Hematopoietic multipotent progenitor cell treated with erythropoietin and hydrocortisone succinate and interleukin-3 and kit ligand, for 17 days (in vitro differentiated cells): ENCODE measurements at places on chromosomes 6 and 20.

DNA sequence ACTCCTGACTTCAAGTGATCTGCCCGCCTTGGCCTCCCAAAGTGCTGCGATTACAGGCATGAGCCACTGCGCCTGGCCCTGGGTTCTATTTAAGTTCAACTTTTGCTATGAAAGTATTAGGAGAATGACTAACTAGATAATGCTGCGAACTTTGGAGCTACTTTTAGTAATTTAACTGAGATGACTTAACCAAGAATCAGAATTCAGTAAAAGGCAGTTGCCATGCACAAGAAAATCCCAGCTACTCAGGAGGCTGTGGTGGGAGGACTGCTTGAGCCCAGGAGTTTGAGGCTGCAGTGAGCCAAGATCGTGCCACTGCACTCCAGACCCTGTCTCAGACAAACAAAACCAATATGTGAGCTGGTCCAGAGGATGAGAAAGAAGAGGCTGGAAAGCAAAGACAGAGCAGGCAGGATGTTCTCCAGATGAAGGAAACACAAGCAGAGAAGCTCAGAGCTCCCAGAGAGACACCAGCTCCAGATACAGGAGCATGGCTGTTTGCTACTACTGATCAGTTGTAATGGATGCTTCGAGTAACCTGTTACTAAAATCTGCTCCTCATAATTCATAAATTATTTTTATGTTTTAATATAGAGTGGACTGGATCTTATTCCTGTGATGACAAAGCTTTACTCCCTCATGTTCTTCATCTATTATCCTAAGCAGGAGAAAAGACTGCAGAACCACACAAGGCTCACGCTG lies 23.9 kb downstream of the ZNF217 start:
- DNase-seq, result no peak

- no peak for DNase-seq
Observed at GRCh38 chr6:35058865-35059522, 82.1 kb downstream of the TCP11 start.

DNA sequence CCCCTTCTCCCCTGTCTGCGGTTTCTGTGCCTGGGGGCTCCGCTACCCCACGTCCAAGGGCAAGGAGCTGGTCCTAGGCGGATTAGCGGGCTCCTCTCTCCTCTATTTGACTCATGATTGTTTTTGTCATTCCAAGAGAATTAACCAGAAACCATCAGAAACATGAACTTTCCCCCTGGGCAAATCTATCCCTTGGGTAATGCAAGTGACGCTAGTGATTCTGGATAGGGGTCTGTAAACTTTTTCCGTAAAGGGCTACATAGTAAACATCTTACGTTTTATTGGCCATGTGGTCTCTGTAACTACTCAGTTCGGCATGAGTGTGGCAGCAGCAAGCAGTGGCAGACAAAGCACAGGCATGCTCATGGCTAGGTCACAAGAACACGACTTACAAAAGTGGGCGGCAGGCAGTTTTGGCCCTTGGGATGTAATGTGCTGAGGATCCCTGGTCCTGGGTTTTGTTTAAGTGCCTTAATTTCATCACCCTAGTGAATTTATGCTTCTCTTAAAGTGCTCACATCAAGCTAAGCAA lies 654 bp downstream of the CST11 start:
- DNase-seq, result no peak

- DNase-seq, result no peak
Observed at GRCh38 chr20:57657535-57658446, 37.6 kb upstream of the ZBP1 start.

- DNase-seq, result no peak
Observed at GRCh38 chr6:128731249-128732165, 151.4 kb upstream of the LAMA2 start.

GRCh38 chr6:31465185-31465536 lies 32.8 kb upstream of the MICB start:
- no peak for DNase-seq

DNA sequence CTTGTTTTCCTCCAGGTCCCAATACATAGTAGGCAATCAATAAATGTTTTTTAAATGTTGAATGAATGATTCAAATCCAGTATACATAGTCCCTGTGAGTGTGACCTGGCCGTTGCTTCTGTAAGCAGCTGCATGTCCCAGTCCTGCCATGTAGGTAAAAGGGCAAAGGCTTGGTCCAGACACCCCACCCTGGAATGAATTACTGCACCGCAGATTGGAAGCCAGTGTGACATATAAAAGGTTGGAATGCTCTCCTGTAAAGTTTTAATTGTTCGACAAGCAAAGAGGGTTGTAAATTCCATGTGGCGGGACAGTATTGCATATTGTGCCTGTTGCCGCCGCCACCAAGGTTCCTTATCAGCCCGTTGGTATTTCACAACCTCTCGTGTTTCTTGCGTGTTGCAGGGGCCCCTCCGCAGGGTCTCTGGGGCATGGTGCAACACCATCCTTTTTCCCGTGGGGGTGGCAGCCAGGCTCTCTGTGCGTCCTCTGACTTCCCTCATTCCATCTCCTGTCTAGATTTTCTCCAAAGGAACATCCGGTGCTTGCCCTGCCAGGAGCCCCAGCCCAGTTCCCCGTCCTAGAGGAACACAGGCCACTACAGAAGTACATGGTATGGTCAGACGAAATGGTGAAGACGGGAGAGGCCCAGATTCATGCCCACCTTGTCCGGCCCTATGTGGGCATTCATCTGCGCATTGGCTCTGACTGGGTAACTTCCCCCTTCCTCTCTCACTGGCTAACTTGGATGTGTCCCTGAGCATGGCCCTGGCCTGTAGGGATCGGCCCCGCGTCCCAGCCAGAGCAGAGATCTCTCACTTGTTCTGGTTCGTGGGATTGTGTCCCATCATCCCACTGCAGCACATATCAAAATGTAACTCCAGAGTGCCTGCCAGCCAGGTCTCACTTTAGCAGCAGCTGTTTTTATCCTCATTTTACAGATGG lies 20.3 kb downstream of the POFUT1 start:
- DNase-seq, result no peak

- no peak for DNase-seq
Observed at GRCh38 chr6:113328886-113329381, 528.2 kb upstream of the MARCKS start.

DNA sequence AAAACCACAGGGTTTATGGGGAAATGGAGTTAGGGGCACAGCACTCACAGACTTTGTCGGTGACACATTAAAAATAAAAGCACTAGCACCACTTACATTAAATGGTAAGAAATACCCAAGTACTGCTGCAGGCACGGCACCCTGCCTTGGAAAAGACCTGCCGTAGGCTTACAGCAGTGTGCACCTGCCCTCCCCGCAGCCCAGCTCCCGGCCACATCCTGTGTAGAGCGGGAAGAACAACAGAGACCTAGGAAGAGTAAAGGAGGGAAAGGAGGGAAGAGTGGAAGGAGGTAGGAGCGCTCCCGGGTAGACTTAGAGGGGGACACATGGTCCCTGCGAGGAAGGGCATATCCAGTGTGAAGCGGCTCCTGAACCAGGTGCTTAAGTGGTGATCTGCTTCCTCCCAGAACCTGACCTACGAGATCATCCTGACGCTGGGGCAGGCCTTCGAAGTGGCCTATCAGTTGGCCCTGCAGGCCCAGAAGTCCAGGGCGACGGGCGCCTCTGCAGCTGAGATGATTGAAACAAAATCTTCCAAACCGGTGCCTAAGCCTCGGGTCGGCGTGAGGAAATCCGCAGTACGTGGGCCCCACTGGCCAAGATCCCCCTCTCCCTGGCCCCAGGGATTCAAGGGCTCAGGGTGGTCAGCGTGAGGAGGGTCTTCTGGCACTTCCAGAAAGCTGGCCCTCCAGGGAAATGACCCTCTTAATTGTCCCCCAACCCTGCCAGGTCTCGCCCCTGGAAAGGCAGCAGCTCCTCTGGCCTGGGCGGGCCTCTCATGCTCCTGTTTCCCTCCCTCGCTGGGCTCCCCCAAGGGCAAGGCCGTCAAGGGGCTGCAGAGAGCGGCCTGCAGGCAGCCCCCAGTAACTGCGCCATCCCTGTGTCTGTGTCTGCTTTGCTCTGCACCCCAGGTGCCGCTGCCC lies 55.5 kb downstream of the TCP11 start:
- no peak for DNase-seq

GRCh38 chr20:46835418-46835817 lies 59.2 kb upstream of the EYA2 start:
- DNase-seq, result no peak

DNA sequence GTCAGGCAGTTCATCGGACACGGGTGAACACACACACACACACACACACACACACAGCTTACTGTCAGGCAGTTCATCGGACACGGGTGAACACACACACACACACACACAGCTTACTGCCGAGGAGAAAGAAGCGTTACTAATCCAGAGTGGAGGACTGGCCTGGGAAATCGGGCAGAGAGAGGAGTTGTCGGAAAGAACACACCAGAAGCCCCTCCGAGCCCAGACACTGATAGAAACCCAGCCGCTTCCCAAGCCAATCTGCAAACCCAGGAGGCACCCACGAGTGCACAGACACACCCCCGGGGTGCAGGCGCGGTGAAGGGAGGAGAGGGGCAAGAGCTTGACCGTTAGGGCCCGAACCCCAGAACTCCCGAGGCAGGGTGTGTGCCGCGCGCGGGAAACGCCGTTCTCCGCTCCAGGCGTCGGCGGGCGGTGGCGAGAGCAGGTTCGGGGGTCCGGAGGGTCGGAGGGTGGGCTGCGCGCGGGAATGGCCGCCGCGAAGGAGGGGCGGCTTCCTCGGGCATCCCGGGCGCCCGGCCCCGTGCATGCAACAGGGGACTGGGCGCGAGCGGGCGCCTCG lies 636 bp downstream of the ELOVL2 start:
- no peak for DNase-seq

- DNase-seq, result no peak
Observed at GRCh38 chr20:20201639-20202038, 149.3 kb downstream of the CFAP61 start.

DNA sequence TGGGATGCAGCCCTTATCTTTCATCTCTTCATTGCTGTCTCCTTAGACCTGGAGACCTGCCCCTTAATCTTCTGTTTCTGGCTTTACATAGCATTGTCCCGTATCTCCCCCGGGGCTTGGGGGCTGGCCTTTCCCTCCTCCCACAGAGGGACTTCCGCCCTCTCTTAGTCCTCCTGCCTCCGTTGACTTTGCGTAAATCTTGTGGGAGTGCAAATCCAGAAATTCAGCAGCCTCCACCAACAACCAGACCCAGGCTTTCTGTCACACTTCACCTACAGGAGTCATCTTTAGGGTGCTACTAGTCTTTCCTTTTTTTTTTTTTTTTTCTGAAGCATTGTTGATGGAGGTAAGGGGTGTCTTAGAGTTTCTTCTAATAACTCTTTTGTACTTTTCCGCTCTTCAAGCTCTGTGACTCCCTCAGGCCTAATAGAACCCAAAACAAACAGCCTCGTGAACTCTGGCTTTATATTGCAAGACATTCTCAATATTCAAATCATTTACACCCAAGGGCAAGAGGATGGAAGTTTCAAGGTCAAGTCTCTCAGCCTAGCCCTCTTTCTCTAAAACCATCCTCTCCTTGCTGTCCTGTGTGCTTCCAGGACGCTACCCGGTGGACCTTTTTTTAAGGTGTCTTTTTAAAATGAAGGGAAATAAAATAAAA lies 66.2 kb downstream of the RREB1 start:
- DNase-seq, result no peak

- no peak for DNase-seq
Observed at GRCh38 chr20:59149678-59150504, 13.7 kb upstream of the ZNF831 start.

DNA sequence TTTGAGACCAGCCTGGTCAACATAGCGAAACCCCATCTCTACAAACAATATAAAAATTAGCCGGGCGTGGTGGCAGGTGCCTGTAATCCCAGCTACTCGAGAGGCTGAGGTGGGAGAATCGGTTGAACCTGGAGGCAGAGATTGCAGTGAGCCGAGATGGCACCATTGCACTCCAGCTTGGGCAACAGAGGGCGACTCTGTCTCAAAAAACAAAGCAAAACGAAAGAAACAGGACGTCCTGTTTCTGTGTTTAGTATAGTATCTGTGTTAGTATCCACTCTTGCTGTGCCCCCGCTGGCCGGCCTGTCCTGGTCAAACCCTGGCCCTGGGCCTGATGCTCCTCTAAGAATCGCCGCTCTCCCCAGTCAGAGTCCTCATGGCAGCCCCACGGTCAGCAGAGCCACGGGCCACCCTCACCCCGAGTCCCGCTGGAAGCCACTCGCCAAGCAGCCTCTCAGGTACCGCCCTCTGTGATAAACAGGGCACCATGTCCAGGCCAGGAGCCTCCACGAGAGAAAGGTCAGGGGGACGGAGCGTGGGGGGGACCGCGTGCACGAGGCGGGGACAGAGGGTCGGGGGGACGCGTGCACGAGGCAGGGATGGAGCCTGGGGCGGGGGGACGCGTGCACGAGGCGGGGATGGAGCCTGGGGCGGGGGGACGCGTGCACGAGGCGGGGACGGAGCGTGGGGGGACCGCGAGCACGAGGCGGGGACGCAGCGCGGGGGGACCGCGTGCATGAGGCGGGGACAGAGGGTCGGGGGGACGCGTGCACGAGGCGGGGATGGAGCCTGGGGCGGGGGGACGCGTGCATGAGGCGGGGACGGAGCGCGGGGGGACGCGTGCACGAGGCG lies 384.5 kb downstream of the SMOC2 start:
- no peak for DNase-seq

- no peak for DNase-seq
Observed at GRCh38 chr6:7978736-7979135, 68.1 kb upstream of the TXNDC5 start.

GRCh38 chr6:47698342-47698787 lies at the start of gene ADGRF4:
Gene ADGRF4 (plus strand): TSS chr6:47698580. CDS start chr6:47707246, 8,666 bp downstream.
- no peak for DNase-seq

- DNase-seq, result no peak
Observed at GRCh38 chr20:40134176-40134575, 554.9 kb downstream of the MAFB start.

DNA sequence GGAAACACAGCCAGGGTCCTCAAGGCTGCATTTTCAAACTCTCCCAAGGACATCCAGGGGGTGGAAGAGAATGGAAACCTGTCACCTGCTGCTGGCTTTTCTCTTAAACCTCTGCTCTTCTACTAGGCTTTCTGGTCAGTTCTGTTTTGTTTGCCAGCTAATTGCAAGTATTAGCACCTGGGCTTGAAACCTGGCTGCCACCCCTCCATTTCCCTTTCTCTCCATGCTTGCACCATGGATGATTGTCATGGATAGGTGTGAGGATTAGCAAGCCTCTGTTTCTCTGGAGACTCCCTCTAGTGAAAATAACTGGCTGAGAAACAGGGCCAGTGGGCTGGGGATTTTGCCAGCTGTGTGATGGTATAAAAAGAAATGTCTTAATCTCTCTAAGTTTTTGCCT lies 33.0 kb upstream of the GPR6 start:
- DNase-seq, result no peak

GRCh38 chr20:9966966-9967365 lies 67.8 kb upstream of the ANKEF1 start:
- no peak for DNase-seq

- DNase-seq, result peak; percentile 68
Observed at GRCh38 chr20:62156592-62157386, 13.2 kb downstream of the SS18L1 start.

GRCh38 chr6:63764318-63764916 lies 128.8 kb downstream of the PHF3 start:
- peak; percentile 79 for DNase-seq

- no peak for DNase-seq
Observed at GRCh38 chr20:60299951-60300350, 341.7 kb downstream of the CDH26 start.
